ENCODE measurements at places on chromosomes 1 and 21.

GRCh38 chr1:30422251-30422650, 301.1 kb downstream of the MATN1 start:
- H3K36me3 ChIP-seq = no peaks in the 10 kb centered on the region
- H3K27ac ChIP-seq = no peak overlapping the region
- no peak overlapping the region for H3K4me3 ChIP-seq
- no peaks in the 10 kb centered on the region for H3K4me1 ChIP-seq
- peak; percentile 26 for DNase-seq

GRCh38 chr21:43905726-43906455, 40.9 kb downstream of the AGPAT3 start:
- H3K27ac ChIP-seq = no peak overlapping the region
- DNase-seq = peak; percentile 12
- H3K4me1 ChIP-seq = no peaks in the 10 kb centered on the region
- H3K36me3 ChIP-seq = peaks cover 29% of the 10 kb centered on the region
- no peaks in the 10 kb centered on the region for H3K27me3 ChIP-seq

GRCh38 chr1:117578466-117578865, 27.4 kb upstream of the TENT5C start:
- H3K27ac ChIP-seq = no peak overlapping the region
- H3K4me1 ChIP-seq = no peaks in the 10 kb centered on the region
- H3K4me3 ChIP-seq = no peak overlapping the region
- no peaks in the 10 kb centered on the region for H3K36me3 ChIP-seq

DNA sequence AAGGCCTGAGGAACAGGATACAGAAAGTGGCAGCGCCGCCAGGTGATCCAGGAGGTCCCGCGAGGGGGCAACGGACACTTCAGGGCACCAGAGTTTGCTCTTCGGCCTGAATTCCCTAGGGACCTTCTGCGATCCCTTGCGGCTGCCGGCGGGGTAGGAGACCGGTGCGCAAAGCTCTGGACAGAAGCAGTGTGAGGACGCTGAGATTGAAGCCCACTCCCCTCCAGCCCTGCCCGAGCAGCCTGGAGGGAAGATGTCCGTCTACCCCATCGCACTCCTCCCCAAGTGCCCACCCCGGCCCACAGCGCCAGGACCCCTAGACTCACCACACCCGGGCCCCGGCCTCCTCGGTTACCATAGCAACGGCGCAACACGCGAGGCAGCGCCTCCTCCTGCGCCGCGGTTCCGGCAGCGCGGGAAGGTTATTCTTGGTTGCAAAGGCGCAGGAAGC, at the start of gene ANKRD45:
Gene ANKRD45 (minus strand): TSS at position 361 of the 451 bp plus-strand sequence. CDS start 10,433 bp downstream, outside the sequence.
- H3K27ac ChIP-seq = no peak within 1 kb of the TSS
- DNase-seq = no peak
- no peaks in the 10 kb centered on the region for H3K36me3 ChIP-seq
- H3K4me1 ChIP-seq = no peaks in the 10 kb centered on the region
- no peaks in the 10 kb centered on the region for H3K27me3 ChIP-seq

GRCh38 chr1:243345205-243345604, 89.4 kb downstream of the SDCCAG8 start:
- H3K4me1 ChIP-seq = no peaks in the 10 kb centered on the region
- no peaks in the 10 kb centered on the region for H3K36me3 ChIP-seq
- DNase-seq = no peak

Measured in Peyer's patch (tissue), 4 donors.